Stimulated activated CD4-positive, alpha-beta T cell treated with anti-CD3 and anti-CD28 coated beads, Interleukin-1b, Interleukin-23, amount 100 ng/mL, for 48 hours (primary cell): ENCODE measurements at places on chromosomes 6 and 20.

GRCh38 chr6:160973311-160974250 lies 18.0 kb upstream of the MAP3K4 start:
- DNase-seq = no peak

DNA sequence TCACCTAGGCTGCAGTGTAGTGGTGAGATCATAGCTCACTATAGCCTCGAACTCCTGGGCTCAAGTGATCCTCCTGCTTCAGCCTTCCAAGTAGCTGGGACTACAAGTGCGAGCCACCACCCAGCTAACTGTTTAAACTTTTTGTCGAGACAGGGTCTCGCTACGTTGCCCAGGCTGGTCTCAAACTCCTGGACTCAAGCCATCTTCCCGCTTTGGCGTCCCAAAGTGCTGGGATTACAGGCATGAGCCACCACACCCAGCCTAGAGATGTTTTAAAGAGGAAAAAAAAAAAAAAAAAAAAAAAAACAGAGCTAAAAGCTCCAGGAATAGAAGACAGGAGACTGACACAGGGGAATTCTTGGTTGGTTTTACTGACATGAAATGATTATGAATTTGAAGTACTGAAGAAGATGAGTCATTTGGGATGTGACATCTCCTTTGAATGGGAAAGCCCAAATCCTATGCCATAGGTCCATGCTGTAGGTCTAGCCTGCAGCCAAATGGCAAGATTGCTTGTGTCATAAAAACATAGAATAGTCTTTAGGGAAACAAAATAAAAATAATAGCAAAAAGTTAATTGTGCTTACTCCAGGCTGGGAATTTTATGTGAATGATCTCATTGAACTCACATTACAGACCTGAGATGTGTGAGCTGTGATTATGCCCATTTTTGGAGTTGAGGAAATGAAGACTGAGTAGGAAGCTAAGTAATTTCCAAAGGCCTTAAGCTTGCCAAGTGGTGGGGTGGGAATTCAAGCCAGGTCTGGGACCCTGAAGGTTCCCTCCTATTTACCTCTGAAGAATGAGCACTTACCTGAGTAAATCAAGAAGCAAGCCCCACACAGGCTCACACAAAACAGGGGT lies 24.3 kb upstream of the NHSL1 start:
- DNase-seq = no peak

DNA sequence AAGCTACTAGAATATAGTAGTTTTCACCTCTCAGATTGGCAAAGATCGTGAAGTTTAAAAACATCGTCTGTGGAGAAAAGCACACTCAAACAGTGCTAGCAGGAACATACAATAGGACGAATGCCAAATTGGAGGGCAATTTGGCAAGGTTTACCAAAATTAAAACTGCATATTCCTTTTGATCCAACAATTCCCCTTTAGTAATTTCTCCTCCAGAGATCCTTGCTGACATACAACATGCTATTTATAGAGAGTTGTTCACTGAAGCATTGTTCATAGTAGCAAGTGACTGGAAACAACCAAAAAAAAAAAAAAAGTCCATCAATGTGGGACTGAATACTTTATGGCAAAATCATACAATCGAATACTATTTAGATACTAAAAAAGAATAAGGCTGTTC lies 202.2 kb downstream of the ATXN1 start:
- no peak for DNase-seq

- no peak for DNase-seq
These were observed 940.6 kb downstream of the KIF16B start for GRCh38 chr20:15632680-15633079.

- peak; percentile 15 for DNase-seq
These were observed 89.1 kb upstream of the PHACTR3 start for GRCh38 chr20:59515013-59515905.

DNA sequence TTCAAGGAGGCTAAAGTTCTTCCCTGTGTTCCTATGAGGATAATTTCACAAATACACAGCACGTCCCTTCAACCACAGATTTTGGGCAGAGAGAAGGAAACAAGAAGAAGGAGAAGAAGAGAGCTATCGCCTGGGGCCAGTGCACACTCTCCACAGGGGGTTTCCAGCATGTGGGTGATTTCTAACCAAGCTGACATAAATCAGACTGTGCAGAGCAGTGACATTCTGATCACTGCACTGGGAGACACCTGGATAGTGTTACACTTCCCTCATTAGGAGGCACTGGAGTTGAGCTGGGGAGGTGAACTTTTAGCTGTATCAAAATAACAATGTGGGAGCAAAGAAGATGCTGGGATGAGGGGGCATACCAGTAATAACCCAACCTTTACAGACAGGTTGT lies 71.8 kb upstream of the CENPW start:
- no peak for DNase-seq

GRCh38 chr6:113818578-113818977 lies 38.6 kb upstream of the MARCKS start:
- no peak for DNase-seq

DNA sequence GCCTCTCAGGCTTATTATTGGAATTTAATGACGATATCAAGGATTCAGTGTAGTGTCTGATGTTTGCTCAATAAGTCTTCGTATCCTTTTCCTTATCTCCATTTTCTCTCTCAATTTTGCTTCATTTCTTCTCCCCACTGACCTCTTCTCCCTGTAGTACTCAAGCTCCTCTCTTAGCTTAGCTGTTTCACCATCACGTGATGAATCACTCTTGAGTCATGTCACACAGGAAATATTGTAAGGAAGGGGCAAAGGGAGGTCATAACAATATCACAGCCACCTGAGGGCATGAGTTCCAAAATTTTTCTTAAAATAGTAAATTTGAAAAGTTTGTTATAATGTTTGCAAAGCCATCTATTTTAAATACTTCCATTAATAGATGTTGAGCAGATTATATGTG lies 392.2 kb upstream of the MARCKS start:
- no peak for DNase-seq

- DNase-seq = no peak
These were observed 826.6 kb downstream of the MAFB start for GRCh38 chr20:39862470-39862891.

DNA sequence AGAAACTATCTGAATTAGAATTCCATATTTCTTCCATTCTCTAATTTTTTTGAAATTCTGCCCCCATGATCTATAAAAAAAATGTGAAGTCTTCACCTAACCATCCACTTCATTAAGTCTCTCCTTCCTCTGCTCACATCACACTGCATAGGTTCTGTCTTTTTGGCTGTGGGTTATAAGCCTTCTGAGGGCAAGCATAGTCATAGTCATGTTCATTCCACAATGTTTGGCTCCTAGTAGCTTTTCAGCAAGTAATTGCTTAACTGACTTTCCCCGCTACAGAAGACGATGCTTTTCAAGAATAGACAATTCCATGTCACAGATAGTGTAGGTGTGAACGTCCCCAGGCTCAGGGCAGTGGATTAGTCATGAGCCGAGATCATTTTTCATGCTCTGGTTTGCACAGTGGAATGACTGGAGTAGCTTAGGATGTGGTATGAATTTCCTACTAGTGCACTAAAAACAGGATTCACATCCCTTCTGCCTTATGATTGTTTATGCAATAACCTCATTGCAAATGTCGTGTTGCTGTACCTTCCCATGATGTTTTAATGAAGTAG lies 29.1 kb downstream of the WRNIP1 start:
- DNase-seq = no peak

GRCh38 chr6:110357298-110357663 lies 868 bp downstream of the METTL24 start:
- DNase-seq = no peak

GRCh38 chr20:10770753-10771152 lies 97.0 kb upstream of the JAG1 start:
- no peak for DNase-seq

GRCh38 chr6:123117145-123117908 lies 121.3 kb downstream of the CLVS2 start:
- DNase-seq = no peak

- no peak for DNase-seq
These were observed 36.8 kb upstream of the SAMD3 start for GRCh38 chr6:130259557-130259956.

GRCh38 chr6:12163149-12163548 lies 127.0 kb upstream of the EDN1 start:
- peak; percentile 15 for DNase-seq

- DNase-seq = no peak
These were observed 37.5 kb downstream of the LAMA4 start for GRCh38 chr6:112216662-112217551.

GRCh38 chr6:117600008-117600743 lies 2.1 kb downstream of the GOPC start:
- no peak for DNase-seq

DNA sequence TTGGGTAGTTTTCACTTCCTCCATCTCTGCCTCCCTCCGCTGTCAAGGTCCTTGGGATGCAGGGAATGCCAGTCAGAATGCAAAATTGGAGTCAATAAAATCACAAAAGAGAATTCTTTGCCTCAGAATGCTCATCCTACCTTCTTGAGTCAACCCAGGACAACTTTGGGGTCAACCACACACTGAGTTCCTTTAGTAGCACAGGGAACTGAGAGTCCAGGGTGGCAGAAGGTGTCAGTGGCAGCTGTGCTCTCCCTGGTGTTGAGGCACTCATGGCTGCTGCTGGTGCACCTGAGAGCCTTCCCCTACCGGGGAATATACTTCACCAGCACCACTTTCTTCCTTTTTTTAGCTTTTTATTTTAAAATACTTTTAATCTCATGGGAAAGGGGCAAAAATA lies 829 bp upstream of the NOTCH4 start:
- DNase-seq = no peak

DNA sequence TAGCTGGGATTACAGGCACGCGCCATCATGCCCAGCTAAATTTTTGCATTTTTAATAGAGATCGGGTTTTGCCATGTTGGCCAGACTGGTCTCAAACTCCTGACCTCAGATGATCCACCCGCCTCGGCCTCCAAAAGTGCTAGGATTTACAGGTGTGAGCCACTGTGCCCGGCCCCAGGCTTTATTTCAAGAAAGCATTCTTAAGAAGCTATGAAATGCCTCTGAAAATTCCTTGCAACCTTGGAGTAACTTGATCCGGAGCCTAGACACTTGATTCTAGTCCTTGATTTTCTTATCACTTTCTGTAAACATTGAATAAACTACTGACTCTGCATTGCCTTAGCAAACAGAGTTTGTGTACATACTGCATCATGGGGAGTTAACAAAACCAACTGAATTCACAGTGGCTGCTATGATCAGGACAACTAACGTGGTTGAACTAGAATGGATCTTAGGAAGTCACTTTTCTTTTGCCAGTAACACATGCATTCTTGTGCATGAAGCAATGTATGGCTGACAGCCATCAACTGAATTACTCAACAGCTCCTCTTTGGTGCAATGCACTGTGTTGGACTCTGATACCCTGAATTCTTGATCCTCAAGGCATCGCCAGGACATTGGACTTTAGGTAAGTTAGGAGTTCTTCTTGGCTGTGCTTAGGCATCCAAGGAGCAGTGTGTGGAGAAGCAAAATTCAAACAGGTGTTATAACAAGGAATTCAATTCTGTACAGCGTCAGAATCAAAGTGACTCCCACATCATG lies 102.8 kb upstream of the TMEM170B start:
- no peak for DNase-seq

GRCh38 chr6:144564202-144564601 lies 279.1 kb downstream of the UTRN start:
- DNase-seq = no peak

GRCh38 chr6:11414176-11414963 lies 123.2 kb upstream of the TMEM170B start:
- DNase-seq = peak; percentile 31

GRCh38 chr6:22036275-22036674 lies 260.6 kb downstream of the PRL start:
- no peak for DNase-seq

- DNase-seq = no peak
These were observed 165.1 kb downstream of the PREX1 start for GRCh38 chr20:48662711-48663110.

- DNase-seq = peak; percentile 11
These were observed 6.4 kb downstream of the TPMT start for GRCh38 chr6:18148304-18149025.

- peak; percentile 2 for DNase-seq
These were observed 601.2 kb downstream of the DHX35 start for GRCh38 chr20:39563349-39563748.

- no peak for DNase-seq
These were observed 654 bp downstream of the CST11 start for GRCh38 chr20:23451956-23452487.

- no peak for DNase-seq
These were observed 13.1 kb downstream of the UQCC1 start for GRCh38 chr20:35398660-35399144.

- no peak for DNase-seq
These were observed 1058.6 kb upstream of the FLRT3 start for GRCh38 chr20:15396026-15396425.

- no peak for DNase-seq
These were observed 573.0 kb downstream of the CD109 start for GRCh38 chr6:74268815-74269599.

DNA sequence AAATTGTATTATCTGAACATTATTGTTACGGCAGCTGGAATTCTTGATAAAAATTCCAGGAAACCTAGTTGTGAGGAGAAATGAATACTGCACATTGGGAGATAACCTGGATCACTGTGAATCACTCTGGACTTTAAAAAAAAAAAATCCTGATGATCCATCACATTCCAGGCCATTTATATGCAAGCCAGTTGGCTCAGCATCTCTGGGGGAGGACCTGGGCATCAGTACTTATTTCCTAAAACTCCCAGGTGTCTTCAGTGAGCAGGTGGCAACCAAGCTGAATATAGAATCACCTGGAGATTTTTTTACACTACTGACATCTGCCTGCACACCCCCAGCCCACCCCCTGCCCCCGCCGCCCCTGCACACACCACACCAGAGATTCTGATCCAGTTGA lies 39.1 kb upstream of the SIRT5 start:
- no peak for DNase-seq

DNA sequence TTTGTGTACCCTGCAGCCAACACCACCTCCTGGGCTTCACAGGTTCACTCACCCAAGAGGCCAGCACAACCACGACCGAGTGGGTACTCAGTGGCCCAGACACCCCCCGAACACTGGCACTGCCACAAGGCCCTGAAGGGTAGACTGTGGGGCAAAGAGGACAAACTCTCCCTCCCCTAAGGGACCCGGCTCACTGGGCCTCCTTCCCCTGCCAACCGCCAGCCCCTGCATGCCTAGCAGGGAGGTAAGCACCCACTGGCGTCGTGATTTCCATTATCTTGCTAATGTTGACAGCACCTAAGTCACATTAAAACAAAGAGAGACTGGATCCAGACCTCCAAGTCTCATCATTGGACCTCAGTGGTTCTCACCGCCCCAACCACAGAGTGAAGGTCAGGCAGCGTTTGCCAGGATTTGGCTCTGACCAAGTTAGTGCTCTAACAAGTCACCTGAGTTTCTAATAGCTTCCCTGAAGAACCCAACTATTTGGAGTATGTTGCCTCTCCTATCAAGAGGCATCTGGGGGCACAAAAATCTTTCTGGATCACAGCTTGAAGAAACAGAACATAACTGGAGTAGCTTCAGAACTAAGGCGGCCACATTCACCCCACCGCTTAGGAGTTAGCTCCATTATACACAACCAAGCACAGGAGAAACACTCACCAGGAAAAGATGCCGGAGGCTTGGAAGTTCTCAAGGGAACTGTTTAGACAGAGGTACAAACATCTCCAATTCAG lies 14.0 kb upstream of the APMAP start:
- no peak for DNase-seq

- DNase-seq = no peak
These were observed 2.6 kb upstream of the VNN2 start for GRCh38 chr6:132760256-132760655.
